ENCODE measurements at places on chromosomes 6 and 20.

GRCh38 chr6:14266266-14266665 is 148.7 kb downstream of the CD83 start:
- no peak for DNase-seq

GRCh38 chr6:44306710-44307109 is 6.4 kb downstream of the AARS2 start:
- DNase-seq = no peak

DNA sequence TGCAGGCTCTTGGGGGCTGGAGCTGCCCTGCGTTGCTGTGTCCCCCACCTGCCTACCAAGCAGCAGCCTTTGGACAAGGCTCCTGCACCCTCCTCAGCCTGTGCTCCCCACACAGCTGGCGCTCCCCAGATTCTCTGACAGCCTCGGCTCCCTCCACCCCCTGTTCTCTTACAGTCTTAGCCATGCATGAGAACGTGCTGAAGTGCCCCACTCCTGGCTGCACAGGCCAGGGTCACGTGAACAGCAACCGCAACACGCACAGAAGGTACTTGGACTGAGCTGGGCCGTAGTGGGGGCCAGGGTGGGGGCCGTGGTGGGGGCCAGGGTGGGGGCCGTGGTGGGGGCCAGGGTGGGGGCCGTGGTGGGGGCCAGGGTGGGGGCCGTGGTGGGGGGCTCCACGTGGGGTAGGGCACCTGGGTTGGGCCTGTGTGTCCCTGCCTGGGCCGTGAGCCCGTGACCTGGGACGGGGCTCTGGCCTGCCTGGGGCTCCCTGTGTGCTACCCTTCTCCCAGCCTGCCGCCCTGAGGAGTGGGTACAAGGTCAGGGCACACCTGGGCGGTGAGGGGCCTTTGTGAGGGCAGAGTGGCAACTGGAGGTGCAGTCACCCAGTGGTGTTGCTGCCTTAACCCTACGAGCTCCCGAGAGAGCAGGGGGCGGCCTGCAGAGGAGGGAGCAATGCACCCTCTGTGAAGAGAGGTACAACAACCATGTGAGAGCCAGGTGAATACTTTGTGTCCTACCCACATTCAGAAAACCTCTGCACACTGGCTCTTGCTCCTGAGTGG is 43.5 kb upstream of the PCMTD2 start:
- no peak for DNase-seq

DNA sequence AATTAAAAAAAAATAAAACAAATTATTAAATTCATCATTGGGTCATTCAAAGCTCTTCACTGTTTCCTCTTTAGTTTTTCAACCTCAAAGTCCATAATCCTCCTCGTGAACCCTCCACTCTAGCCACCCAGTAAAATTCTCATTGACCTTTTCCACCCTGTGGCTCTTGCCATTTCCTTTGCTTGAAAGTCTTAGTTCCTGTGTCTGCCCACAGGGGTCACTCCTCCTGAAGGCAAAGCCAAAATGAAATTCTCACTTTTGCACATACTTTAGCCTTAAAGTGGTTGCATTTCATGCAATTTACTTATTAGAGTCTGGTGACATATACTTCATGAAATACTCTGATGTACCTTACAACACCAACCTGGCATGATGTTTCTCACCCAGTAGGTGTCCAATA is 263.7 kb downstream of the BMP2 start:
- DNase-seq = no peak

- no peak for DNase-seq
Measured at GRCh38 chr6:5213836-5214235, 46.9 kb downstream of the LYRM4 start.

DNA sequence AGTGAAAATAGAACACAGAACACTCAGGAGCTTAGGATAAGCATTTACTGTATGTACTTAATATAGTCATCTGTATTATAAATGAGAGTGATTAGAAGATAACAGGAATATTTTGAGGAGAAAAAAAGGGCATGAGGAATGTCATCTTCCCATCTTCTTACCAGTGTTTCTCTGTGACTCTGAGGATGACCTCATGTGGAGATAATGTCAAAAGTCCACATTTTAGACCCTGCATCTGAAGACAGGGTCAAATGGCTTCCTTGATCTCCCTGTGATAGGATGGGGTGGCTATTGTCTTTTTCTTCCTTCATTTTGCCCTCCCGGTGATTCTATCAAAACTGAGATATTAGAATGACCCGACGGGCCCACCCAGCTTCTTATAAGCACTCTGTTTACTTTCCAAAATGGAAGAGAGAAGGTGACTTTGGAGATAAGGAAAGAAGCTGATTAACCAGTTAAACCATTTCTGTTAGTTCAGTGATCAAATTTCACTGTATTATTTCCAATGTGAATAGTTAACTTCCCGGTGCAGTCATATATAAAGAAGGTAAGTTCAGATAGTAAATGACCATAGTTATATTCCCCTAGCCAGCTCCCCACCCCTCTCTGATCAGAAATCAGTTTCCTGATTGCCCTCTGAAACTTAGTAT is 115.7 kb upstream of the SALL4 start:
- DNase-seq = no peak

DNA sequence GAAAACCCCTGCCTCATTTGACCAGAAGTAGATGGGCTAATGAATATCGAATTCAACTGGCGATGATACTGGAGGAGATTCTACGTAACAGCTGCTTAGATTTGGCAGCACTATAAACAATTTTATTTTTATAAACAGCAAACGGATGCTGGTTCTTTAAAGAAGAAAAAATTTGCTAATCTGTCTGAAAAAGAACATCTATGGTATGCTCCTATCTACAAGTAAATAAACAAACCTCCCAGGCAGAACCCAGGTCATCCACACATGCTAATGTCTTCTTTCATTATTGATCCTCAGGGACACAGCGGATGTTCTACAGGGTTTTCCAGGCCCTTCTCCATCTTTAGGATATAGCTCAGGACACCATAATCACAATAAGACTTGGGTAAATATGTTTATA is 291.3 kb downstream of the ALDH8A1 start:
- DNase-seq = no peak

DNA sequence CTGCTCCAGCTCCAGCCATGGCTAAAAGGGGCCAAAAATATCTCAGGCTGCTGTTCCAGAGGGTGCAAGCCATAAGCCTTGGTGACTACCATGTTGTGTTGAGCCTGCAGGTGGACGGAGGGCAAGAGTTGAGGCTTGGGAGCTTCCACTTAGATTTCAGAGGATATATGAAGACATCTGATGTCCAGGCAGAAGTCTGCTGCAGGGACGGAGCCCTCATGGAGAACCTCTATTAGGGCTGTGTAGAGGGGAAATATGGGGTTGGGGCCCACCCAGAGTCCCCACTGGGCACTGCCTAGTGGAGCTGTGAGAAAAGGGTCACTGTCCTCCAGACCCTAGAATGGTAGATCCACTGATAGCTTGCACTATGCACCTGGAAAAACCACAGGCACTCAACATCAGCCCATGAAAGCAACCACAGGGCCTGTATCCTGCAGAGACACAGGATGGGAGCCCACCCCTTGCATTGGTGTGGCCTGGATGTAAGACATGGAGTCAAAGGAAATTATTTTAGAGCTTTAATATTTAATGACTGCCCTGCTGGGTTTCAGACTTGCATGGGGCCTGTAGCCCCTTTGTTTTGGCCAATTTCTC is 70.5 kb downstream of the NINL start:
- DNase-seq = no peak

GRCh38 chr6:110125361-110125760 is 54.1 kb downstream of the WASF1 start:
- DNase-seq = no peak

DNA sequence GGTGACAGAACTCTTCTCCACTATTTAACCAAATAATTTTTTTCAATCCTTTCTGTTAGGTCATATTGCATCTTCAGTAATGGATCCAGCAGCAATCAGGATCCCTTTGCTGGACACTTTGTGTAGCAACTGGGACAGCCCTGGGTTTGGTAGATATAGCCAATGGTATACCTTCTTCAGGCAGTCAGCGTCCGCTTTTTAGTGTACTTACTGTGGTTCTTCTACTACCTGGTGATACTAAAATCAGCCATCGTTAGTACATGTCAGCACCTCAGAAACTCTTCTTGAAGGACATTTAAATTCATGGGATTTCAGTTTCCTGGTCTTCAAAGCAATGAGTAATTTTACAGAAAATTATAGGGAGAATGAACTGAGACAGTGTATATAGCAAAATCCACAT is 93.5 kb downstream of the ADGRG6 start:
- no peak for DNase-seq

DNA sequence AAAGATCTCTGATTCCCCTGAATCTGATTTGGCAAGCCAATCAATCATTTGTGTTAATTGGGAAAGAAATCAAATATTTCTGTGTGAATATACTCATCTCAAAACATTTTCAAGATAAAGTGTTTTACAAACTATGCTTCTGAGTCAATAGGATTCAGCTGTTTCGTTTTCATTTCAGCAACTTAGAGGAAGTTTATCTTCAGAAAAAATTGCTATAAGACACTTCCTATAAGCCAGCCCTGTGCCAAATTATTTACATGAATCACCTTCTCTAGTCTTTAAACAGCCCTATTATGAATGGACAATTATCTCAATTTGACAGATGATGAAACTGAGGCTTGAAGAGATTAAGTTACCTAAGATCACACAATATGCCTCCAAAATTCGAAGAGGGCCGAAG is 10.9 kb downstream of the DEFB129 start:
- DNase-seq = no peak

- DNase-seq = no peak
Measured at GRCh38 chr6:105364243-105364642, 38.6 kb downstream of the PREP start.

DNA sequence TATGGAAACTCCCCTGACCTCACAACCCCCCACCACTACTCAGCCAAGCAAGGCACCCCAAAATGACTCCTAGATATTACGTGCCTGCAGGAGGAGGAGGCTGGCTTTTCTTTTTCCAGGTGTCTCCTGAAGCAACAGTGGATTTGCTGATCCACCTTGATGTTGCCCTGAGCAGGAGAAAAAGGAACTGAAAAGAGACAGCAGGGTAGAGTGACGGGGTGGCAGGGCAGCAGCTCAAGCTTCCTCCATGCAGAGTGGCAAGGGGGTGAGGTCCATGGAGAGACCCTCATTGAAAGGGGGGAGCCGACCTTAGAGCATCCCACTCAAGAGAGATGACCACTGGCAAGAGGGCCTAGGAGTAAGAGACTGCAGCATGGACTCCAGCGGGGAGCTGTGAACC is 112.0 kb upstream of the SIRPA start:
- no peak for DNase-seq

- no peak for DNase-seq
Measured at GRCh38 chr6:26333476-26334297, 31.3 kb upstream of the BTN3A2 start.

GRCh38 chr20:54843865-54844264 is 368.5 kb downstream of the DOK5 start:
- DNase-seq = no peak

- peak; percentile 10 for DNase-seq
Measured at GRCh38 chr6:99991955-99992354, 2.1 kb downstream of the MCHR2 start.

DNA sequence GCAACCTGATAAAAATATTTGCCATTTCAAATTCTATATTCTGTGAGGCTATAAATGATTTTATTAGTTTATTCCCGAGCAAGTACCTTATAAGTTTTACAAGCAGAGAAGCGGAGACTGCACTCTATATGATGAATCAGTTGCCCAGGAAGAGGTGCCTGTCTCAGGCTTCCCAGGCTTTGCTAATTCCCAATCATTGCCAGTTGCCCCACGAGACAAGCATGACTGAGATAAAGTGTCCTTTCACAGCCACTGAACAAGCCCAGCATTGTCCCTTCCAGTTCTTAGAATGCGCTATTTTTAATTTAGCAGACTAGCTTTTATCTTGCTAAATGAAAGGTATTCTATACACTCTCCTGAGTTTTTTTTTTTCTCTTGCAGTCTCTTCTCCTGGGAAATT is 260.7 kb downstream of the ALDH8A1 start:
- DNase-seq = peak; percentile 30

GRCh38 chr6:168403370-168404005 is 37.5 kb upstream of the SMOC2 start:
- no peak for DNase-seq

- no peak for DNase-seq
Measured at GRCh38 chr20:45779011-45779915, 12.4 kb downstream of the WFDC3 start.

- DNase-seq = no peak
Measured at GRCh38 chr6:148509119-148509799, 166.6 kb downstream of the SASH1 start.

- no peak for DNase-seq
Measured at GRCh38 chr20:45111799-45112471, 3.0 kb downstream of the WFDC5 start.

DNA sequence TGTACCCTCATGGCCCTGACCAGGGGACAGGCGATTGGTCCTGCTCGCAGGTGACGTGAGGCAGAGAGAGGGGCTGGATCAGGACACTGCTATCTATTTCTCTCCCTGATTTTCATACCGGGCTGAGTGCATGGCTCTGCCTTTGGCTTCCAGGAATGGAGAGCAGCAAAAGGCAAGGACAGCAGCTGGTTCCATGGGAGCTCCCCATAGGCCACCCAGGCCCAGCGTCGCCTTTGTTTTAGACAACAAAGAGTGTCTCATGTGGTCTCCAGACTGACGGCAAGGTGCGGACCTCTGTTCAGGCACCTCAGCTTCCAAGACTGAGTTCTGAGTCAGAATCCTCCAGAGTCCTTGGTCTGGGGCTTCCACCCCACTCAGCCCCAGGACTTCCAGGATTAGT is 123.1 kb downstream of the VEGFA start:
- no peak for DNase-seq

GRCh38 chr6:135109761-135110160 is 55.1 kb upstream of the HBS1L start:
- DNase-seq = no peak

- no peak for DNase-seq
Measured at GRCh38 chr6:168708526-168708925, 267.5 kb downstream of the SMOC2 start.
